ENCODE measurements at places on chromosomes 7 and 10.

DNA sequence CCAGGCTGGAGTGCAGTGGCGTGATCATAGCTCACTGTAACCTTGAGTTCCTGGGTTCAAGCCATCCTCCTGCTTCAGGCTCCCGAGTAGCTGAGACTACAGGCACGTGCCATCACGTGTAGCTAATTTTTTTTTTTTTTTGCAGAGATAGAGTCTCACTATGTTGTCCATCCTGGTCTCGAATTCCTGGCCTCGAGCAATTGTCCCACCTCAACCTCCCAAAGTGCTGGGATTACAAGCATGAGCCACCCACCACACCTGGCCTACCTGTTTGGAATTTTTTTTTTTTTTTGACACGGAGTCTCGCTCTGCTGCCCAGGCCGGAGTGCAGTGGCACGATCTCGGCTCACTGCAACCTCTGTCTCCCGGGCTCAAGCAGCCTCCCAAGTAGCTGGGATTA lies 117.1 kb upstream of the PARD3 start:
- no peak for DNase-seq

GRCh38 chr7:158633055-158633956 lies 45.7 kb upstream of the PTPRN2 start:
- no peak for DNase-seq

DNA sequence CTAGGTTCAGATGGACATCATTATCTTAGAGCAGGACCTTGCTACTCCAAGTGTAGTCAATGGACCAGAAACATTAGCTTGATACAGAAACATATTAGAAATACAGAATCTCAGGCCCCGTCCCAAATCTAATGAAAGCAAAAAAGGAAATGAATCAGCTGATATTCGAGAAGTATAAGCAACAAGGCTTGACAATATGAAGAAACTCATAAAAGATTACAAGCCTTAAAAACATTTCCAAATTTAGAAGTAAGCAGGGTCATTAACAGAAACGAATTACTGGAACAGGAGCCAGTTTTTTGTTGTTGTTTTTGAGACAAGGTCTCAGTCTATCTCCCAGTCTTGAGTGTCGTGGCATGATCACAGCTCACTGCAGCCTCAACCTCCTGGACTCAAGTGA lies 40.5 kb upstream of the GSAP start:
- DNase-seq: no peak

DNA sequence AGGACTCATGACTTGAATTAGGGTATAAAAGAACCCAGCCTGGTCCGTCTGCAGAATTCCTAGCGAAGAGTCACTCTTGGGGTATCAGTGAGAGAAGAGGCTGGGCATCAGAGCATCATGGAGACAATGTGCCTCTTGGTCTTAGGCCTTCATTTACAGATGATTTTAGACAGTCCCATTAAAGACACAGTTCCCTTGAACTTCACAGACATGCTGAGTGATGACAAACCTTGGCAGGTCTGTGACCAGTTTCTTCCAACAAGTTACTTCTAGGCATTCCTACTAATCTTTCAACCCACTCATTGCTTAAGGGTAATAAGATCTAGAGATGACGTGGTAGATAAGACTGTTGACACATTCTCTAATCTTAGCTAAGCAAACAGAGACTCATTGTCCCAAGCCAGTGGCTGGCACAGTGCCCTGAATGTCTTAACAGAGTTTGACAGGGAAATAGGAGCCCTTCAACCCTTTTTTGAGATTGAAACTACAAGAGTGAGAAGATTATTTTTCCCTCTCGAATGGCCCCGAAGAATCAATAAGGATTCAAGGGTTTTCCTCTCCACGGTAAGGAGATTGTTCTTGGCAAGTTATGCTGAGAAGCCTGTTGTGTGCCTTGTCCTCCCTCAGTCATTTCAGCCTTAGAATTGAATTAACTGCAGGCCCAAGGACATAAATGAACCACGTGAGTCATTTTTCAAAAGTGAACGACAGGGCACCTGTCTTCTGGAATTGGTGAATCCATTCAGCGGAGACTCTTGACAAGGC lies 281.1 kb downstream of the CCDC3 start:
- no peak for DNase-seq

- DNase-seq: no peak
These were observed 130.4 kb downstream of the NRP1 start for GRCh38 chr10:33204031-33204430.

DNA sequence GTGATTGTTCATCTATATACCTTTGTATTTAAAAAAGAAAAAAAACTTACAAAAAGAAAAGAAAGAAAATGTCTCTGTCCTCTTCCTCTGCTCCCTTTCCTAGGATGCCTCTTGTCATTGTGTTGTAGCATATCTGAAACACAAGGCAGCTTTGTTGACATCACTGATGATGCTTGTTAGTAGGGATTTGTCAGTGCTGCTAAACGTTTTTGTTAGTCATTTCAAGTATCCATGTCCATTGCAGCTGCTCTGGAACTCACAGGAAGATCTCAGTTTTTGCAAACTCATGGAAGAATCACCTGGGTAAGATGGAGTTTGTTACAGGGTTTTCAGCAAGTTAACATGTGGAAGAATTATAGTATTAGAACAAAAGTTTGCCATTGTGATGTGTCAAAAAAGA lies 123.6 kb downstream of the CCSER2 start:
- DNase-seq: no peak

DNA sequence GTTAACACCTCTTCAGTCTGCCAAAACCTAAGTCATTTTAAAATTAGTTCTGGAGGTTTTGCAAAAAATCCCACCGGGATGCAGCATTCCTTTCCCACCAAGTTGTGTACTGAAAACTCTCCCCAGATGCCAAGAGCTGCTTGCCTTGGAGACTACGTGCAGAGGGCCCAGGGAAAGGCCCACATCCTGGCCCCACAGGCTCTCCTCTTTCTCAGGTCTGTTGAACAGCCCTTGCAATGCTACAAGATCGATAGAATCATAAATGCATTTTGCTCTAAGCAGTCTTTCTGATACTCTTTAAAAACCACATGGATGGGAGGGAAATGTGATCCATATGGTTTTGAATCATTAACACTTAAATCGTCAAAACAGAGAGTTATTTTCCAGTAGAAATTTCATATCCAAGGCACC lies 126.7 kb upstream of the ZMIZ1 start:
- DNase-seq: no peak

DNA sequence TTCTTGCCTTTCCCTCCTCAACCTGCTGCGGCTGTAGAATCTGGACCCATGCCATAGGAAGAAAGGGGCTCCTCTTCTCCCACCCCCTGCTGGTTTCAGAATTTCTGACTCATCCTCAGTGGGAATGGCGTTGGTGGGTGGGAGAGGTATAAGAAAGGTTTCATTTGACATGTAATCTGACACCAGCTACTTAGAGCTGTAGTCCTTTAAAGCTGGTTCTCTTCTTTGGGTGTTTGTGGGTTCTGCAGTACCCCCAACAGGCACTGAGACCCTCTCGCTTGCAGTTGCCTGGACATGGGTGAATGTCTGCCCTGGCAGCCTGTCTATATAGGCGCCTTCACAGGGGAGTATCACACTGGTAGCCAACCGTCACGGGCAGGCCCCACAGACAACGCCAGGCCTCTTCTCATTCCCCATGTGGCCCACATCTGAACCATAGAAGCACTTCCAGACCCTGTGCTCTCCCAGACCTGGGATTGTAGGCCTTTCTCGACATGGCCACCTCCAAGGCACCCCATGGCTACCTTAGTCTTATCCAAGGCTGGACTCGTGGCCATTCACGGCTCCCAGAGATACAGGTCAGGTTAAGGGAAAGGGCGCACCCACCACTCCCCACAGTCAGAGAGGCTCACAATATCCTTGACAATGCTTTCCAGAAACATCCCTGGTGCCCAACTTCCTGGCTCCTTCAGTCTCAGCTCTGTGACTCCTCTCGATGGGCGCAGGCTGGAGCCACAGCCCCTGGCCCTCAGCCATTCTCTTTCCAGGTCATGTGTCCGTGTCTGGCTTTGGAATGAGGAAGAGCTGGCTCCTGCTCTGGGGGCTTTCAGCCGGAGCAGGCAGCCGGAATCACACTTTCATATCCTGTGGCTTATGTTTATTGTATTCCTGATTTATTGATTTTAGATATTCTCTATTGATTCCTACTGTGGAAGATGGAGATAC lies 17.5 kb downstream of the ZNF862 start:
- DNase-seq: no peak

DNA sequence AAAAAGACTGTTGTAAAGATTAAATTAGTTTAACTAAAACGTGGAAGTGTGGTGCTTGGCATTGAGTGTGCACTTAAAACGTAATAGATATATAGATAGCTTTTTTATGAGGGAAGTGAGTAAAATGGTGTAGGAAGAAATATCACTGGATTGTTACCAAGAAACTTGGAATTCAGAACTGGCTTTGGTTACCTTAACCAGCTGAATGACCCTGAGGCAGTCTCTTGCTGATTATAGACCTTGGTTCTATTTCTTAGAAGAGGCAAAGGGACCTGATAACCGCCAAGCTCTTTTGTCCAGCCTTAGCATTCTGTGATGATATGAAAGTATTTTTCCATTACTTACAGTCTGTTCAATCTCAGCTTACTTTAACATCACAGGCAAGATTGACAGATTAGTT lies 3.8 kb downstream of the REEP3 start:
- no peak for DNase-seq

DNA sequence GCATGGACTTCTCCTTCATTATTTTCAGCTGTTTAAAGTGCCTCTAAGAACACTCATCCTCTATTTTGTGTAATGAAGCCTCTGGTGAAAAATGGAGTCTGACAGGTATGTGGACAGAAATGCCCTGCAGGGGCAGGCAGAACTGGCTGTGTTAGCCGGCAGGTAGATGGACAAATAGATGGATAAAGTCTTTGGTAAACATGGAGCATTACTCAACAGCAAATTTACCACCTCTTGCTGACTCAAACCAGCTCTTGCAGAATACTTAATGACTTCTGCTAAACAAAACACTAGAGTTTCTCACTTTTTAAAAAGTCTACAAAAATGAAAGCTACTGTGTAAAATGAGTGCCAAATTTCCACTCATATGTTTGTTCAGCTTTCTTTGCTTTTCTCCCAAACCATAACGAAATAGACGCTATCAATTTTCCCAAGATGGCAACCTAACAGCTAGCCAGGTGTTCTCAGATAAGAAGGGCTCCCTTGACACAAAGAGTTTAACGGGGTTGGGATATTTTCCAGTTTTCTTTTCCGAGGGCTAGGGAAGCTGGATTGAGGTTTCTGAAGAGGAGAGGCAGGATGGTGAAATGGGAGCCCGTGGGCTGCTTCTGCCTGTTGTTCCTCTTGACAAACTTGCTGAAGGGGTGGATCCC lies 71.9 kb upstream of the HABP2 start:
- DNase-seq: no peak

GRCh38 chr7:2604608-2605174 lies 27.1 kb upstream of the TTYH3 start:
- no peak for DNase-seq

DNA sequence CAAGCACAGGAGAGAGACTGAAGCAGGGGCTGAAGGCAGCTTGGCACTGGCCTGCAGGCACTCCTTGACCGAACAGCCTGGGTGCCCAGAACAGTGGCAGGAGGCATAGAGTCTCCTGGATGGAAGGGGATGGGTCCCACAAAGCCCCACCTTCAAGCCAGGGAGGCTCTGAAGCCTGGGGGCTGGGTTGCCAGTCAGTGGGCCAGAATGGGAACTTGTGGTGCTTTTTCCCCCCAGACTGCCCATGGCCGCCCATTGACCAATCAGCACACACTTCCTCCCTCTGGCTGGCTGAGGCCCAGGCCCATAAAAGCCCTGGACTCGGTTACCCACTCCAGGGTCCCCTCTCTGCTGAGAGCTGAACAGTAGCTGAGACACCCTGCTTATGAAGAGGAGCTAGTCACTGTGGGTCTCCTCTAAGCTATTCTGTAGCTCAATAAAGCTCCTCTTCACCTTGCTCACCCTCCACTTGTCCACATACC lies 109.6 kb downstream of the ELAPOR2 start:
- no peak for DNase-seq

GRCh38 chr7:83130623-83131545 lies 31.8 kb downstream of the PCLO start:
- no peak for DNase-seq

GRCh38 chr10:55374917-55375316 lies 573.9 kb upstream of the PCDH15 start:
- no peak for DNase-seq

GRCh38 chr10:23326544-23327307 lies 17.9 kb downstream of the C10orf67 start:
- no peak for DNase-seq

DNA sequence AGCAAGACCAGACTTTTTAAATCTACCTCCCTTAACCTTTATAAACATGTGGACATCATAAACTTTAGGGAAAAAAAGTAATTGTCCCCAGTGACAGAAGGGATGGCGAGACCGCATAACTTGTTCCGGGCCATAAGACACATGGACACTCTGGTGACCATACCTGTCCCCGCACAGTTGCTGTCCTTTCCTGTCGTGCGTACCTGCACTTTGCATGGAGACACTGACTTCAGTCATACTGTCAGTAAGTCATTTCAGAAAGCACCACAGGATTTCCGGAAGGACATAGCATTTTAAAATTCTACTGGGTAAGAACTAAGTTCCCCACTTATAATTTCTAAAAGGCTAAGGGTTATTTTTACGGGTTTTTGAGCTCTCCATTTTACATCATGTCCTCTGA lies 120.9 kb downstream of the CREB5 start:
- DNase-seq: no peak

DNA sequence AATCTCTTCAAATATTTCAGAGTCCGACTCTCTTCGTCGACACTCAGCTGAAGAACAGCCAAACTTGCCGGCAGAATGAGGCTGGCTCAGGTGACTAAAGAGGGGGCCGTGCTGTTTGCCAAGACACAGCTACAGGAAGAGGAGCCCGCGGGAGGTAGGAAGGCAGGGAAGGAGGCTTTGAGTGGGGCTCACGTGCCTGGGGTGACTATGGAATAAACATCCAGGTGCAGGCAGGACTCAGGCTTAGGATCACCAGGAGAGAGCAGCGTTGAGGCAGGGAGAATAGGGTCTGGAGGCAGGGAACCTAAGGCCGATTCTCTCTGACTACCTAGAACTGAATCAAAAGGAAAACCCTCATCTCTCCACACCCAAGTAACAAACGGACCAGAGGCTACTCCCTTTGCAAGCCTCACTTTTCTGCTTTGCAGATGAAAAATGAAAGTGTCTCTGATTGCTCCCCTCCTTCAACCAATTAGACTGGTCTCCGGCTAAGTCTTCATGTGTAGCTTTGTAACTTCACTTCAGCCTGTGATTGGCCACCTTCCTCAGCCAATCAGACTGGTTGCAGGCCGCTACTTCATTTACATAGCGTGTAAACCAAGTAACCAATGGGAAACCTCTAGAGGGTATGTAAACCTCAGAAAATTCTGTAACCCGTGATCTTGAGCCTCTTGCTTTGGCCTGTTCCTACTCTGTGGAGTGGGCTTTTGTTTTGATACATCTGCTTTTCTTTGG lies 19.7 kb upstream of the BNIP3 start:
- DNase-seq: no peak

Data from stimulated activated CD4-positive, alpha-beta T cell treated with anti-CD3 and anti-CD28 coated beads, TNF-alpha, amount 100 ng/mL, for 24 hours (primary cell).